T follicular helper cell (primary cell): ENCODE measurements at places on chromosomes 16 and 17.

- no peak for DNase-seq
Observed at GRCh38 chr17:62750631-62751051, 57.5 kb downstream of the MARCHF10 start.

GRCh38 chr16:89476379-89476778 lies 14.0 kb downstream of the ANKRD11 start:
- no peak for DNase-seq

GRCh38 chr16:88353691-88354090 lies 29.1 kb upstream of the ZNF469 start:
- DNase-seq: no peak

DNA sequence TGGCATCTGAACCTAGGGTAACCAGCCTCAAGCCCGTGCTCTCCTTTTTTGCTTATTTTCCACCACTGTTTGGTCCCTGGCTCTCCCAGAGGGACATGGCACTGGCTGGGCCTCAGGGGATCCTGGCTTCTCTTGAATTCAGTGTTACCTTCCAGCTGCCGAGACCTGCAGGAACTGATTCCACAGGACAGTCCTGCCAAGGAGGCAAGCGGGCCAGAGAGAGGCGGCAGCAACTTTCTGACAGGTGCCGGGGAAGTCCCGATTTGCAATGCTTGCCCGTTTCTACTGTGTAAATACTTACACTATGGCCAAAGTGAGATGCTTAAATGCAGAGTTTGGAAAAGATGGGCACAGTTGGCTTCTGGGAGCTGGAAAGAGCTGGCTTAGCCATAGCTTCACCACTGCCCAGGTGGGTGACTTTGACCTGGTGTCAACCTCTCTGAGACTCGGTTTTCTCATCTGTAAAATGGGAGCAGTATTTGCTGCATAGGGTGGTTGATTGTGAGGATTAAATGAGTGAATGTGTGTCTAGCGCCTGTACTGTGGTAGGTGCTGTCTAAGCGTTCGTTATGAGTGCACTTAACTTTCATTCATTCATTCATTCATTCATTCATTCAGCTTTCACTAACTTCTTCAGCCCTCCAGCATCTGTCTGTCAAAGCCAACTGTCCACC lies 124.9 kb downstream of the CMIP start:
- no peak for DNase-seq

DNA sequence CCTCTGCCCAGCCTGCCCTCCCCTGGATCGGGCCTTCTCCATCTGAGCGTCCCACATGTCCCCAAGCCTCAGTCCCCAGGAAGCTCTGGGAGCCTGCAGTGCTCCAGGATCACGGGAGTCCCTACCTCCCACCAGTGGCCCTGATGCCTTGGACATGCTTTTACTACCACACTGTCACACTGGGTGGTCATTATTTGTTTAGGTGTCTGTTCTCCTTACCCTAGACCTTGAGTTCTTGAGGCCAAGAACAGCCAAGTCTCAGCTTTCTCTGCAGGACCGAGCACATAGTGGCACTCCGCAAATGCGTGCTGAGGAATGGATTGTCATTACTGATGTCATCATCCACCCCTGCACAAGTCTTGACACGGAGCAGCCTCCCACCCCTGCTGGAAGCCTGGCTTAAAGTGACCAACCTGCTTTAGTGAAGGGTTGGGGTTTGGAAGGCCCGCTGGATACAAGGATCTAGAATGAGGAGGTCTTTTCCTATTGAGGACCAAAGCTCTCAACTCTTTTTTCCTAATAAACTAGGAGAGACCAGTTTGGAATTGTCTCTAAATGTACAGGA lies 132.9 kb upstream of the CRHR1 start:
- no peak for DNase-seq

DNA sequence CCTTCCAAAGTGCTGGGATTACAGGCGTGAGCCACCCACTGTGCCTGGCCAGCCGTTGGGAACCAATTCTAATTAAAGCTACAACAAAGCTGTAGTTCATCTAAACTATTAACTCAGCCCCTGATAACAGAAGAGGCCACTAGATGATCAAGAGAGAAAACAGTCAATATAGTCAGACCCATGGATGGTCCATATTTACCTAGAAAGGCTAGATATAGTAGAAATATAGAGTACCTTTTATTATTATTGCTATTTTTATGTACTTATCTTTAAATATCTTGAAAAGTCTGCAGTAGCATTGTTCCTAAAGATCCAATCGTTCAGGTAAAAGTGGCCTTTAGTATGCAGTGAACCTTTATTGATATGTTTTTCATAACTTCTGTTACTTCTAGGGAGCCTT lies 43.2 kb downstream of the RNF213 start:
- DNase-seq: no peak
